ENCODE measurements at places on chromosomes 5 and 9. TPM values are rescaled to one million over a fixed set of nuclear protein-coding genes. Genes with fewer than 3 reads are reported as not detected.

The HACD4 gene
- 0.26 TPM for total RNA-seq

DNA sequence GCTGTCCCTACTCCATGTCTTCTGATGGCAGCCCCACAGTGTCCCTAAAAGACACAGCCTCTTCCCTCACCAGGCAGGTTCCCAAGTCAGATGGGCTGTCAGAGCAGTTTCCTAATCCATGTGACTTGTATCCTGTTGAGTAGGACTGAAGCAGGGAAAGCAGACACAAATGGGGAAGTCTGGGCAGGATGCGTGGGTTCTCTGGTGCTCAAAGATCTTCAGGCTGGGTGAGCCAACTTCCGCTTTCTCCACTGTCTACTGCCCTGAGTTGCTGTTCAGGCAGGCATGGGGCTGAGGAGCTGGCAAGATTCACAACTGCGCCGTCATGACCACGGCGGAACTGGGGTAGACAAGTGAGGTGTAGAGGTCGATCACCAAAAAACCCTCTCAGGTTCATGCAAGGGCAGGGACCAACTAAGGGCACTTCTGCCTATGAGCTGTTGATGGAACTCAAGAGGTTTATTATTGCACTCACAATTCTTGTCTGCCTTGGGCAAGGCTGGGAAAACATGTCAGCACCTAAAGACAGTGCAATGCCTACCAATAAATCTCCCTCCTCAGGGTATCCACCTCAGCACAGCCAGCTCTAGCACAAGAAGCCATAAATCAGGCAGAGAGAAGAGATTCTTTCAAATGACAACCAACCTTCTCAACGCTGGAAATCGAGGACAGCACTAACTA lies 83.4 kb downstream of the RAPGEF1 start:
- DNase-seq: no peak

The ANKRD20A1 gene
- 1.2 TPM for total RNA-seq

DNA sequence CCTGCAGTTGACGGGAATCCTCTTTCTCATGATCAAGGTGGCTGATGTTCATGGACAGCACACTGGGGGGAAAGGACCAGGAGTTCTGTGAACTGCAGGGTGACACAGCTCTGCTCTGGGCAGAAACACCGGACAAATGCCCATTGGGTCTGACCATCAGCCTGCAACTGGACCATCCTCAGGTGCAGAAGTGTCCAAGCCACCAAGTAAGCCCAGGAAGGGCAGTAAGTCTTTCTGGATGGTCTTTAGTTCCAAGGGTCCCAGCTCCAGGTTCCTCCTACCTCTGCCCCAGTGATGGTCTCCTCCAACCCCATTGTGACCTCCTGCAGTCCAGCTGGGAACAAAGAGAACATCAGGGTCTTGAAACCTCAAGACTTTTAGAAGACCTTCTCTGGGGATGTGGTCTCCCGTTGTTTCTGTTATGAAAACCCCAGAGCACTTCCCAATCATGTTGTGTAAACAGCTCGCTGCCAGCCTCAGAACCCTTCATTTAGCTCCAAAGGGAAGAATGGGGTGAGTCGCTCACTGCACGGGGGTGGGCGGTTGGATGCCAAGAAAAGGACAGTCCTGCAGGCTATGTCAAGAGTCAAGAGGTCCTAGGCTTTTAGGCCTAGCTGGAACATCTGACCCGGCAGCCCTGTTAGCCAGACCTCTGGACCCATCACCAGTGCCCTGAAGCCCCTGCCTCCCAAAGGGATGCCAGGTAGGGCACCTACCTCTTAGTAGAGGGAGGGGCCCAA lies 41.8 kb upstream of the TCF7 start:
- no peak for DNase-seq

GRCh38 chr5:1190837-1191239 lies 10.6 kb upstream of the SLC6A19 start:
- no peak for DNase-seq

GRCh38 chr9:116819116-116819515 lies 132.0 kb downstream of the TRIM32 start:
- DNase-seq: no peak

DNA sequence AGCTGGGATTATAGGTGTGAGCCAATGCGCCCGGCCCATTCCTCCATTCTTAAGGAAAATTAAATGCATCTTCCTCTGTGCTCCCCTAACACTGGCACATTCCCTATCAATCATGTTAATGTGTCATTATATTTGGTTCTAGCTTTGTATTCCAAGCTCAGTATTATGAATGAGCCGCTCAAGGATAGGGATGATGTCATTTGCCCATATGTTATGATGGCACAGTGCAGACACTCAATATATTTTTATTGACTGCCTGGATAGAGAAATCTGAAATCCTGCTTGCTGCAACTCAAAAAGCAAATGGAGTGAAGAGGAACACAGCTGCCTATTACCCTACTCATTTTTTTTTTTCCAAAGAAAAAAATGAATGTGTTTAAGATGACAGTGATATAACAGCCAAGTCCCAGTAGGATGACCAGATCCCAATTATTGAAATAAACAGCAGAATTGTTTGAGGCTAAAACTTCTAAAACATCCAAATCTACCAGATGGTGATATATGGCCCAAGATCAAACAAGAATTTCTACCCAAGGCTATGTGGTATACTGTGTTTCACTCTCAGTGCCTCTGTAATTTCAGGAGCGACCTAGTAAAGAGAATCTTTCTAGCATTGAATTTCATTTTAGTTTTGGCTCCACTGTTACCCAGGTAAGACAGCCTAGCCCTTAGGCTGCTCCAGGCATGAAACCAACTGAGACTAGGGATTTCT lies 16.3 kb downstream of the SUSD1 start:
- DNase-seq: no peak

The PHYHD1 gene
- total RNA-seq: 0.26 TPM

DNA sequence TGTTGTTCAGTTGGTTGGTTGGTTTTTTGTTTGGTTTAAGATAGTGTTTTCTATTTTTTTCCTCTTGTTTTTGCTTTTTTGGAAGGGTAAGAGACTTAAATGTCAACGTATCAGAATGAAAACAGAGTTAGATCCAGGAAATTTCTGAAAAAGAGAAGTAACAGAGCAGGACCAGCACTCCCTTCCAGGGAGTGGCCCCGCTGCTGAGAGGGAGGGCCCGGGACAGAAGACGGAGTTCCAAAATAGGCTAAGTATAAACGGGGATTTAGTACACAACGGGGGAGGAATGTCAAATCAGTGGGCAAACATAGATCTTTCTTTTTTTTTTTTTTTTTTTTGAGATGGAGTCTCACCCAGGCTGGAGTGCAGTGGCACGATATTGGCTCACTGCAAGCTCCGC lies 92.7 kb upstream of the RUFY1 start:
- no peak for DNase-seq

The SEMA4D gene
- total RNA-seq: 4.9 TPM

- peak; percentile 4 for DNase-seq
Measured at GRCh38 chr9:93205045-93205768, 21.3 kb downstream of the WNK2 start.

- DNase-seq: peak; percentile 18
Measured at GRCh38 chr9:75265525-75265972, 177.2 kb downstream of the OSTF1 start.

DNA sequence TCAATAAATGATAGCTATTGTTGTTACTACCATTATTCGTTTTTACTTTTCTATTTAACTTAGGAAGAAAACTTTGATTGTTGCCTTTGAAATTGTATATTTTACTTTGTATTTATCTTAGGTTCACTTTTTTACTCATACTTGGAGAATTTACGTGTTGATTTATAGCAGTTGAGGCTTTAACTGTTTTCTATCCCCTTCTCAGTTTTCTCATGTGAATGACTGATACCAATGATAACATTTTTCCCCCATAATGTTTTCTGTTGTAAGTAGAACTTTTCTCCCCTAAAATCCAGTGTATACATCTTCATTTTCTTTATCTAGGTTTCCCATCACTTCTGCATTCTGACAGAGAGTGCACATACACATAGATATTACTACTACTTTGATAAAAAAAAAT lies 54.4 kb downstream of the FSD1L start:
- DNase-seq: no peak

DNA sequence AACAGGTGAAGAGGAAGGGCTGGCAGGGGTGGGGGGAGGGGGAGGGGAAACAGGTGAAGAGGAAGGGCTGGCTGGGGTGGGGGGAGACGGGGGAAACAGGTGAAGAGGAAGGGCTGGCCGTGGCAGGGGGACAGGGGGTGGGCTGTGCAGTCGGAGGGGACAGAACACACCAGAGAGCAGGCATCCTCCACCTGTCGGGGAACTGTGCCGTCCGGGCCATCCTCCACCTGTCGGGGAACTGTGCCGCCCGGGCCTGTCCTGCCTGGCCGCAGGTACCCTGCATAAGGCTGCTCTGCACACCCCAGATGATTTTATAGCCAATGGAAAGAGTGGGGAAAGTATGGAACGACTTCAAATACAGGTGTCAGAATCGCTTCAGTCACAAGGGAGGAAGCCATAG lies 32.5 kb upstream of the PPP1R26 start:
- DNase-seq: no peak

DNA sequence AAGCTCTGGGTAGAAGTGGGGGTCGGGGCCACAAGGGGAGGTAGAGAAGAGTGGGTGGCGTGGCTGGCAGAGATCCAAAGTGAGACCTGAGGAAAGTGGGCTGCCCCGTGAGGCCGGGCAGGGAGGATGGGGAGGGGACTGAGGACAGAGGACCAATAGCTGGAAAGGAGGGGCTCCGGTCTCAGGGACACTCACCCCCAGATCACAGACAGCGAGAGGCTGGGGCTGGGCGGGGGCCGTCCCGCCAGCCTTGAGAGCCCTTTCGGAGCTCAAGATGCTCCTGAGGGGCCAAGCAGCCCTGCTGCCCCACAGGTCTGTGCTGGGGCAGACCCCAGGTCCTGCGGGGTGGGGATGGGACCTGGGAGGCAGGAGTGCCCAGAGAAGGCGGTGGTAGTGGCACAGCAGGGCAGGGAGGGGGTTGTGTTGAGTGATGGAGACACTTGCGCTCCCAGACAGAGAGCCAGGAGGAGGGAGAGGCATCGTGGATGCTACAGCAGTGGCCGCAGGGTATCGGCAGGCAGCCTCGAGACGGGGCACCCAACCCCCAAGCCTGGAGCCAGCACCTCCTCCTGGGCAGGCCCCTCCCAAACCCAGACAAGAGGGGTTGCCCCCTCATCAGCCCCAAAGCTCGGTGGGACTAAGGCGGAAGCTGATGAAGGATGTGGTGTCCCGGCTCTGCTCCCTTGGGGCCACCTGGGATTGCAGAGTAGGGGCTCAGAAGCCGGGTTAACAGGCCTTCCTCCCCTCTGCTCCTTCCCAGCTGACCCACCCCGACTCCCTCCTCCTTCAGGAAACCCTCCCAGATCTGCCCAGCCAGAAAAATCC lies 3.4 kb downstream of the SARDH start:
- no peak for DNase-seq

GRCh38 chr9:87088192-87088591 lies 140.9 kb upstream of the GAS1 start:
- no peak for DNase-seq

GRCh38 chr9:15642369-15642962 lies 89.6 kb downstream of the CCDC171 start:
- peak; percentile 42 for DNase-seq

DNA sequence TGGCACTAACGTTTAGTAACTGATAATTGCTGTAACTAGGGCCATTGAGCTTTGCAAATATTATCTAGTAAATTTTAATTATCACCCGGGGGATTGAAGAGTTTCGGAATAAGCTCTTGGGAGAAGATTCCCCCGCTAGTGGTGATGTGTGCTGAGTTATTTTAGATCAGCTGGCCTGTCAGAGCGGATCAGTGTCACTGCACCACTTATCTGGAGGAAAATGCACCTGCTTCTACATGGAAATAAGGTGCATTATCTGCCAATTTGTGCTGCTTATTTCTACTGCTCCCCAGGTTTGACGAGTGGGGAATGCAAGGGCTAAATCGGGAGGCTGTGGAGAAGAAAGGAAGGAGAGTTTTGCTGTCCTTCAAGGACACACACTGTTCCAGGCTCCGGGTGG lies 518.6 kb downstream of the TLE4 start:
- DNase-seq: no peak

The TLR4 gene
- 172 TPM for total RNA-seq

GRCh38 chr5:103674251-103674650 lies 111.7 kb upstream of the NUDT12 start:
- no peak for DNase-seq

The PIP5KL1 gene
- total RNA-seq: 1.0 TPM

- DNase-seq: no peak
Measured at GRCh38 chr5:68297656-68298055, 82.1 kb downstream of the PIK3R1 start.

DNA sequence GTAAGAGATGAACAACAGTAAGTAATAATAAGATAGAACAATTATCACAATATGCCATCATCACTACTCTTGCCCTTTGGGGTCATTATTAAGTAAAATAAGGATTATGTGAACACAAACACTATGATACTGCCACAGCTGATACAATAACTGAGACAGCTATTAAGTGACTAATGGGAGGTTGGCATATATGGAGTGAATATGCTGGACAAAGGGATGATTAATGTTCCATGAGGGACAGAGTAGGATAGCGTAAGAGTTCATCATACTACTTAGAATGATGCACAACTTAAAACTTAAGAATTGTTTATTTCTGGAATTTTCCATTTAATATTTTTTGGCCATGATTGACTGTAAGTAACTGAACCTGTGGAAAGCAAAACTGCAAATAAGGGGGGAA lies 16.6 kb downstream of the POU5F2 start:
- no peak for DNase-seq

DNA sequence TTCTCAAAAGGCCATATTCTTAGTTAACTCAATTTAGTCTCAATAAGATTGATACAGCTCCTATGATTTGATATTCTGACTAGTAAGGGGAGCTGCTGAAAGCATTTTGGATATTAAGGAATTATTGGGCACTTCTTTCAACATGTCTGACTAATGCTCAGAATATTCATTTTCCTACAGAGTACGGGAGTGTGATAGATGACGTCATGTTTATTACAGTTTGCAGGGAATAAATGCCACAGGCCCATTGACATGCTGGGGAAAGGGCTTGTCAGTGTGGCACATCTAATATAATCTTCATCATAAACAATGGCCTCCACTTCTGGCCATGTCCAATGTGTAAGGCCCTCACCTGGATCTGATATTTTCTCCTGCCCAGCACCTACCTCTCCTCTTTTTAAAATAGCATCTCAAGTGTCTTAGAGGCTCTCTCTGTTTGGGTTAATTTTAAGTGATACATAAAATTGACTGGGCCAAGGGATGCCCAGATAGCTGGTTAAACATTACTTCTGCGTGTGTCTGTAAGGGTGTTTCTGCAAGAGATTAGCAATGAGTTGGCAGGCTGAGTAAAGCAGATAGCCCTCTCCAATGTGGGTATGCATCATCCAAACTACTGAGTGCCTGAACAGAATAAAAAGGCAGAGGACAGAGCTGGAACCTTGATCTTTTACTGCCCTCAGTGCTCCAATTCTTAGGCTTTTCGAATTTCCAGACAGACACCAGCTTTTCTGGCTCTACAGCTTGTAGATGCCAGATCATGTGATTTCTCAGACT lies 99.3 kb downstream of the SLC24A2 start:
- DNase-seq: no peak

The C9 gene
- under 0.01 TPM for total RNA-seq
